ENCODE measurements at places on chromosomes 4 and X.

DNA sequence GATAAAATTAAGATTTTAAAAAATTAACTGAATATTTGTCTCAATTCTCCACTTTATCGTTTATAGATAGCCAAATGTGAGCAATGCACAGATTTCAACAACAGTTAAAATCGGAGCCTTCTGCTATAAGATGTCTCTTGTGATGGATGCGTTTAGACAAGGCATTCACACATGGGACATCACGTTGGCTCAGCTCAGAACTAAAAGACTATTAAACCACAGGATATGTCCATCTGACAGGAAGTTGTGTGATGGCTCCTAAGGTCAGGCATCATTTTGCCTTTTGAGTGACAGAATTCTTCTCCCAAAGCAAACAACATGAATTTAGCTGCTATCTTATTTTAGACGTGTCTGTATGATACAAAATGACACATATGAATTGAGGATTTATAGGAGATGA, 17.3 kb upstream of the VCX3B start:
- no peak for DNase-seq

DNA sequence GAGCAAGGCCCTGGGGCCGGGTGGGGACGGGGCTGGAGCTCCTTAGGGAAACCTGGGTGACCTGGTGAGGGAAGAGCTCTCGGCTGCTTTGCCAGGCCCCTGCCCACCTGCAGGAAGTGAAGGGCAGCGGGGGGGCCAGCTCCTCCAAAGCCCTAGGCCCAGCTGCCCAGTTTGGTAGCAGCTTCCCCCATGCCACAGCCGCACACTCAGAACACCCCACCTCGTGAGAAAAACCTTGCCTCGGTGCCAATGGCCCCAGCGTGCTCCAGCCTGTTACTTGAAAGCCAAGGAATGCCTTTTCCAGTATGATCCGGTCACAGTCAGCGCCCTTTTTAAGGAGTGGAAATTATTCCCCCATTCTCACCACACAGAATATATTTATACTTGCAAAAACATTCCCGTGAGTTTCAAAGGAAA, 38.3 kb downstream of the ACOX3 start:
- no peak for DNase-seq

GRCh38 chr4:145580906-145581305, 38.3 kb upstream of the MMAA start:
- no peak for DNase-seq

- DNase-seq, result no peak
These were observed 31.4 kb upstream of the ARSH start for GRCh38 chrX:2974961-2975360.

DNA sequence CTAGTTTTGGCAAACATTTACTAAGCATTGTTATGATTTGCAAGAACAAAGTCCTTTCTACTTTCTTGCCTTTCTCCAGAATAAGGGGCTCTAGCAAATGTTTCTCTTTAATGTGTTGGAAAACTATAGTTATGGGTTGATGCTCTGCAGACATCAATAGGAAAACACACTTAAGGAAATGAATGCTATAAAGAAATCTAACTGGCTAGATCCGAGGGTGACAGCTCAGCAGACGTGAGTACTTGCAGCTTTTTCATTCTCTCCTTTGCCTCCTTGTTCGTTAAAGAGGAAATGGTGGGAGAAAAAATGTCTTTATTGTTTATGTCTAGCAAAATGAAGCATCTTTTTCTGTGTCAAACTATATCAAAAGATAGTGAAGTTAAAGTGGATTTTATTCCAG, 6.3 kb downstream of the GUCY1B1 start:
- no peak for DNase-seq

All from KBM-7 (cell line).